Esophagus muscularis mucosa (tissue), 4 donors: ENCODE measurements at places on chromosomes 7 and 10. TPM values are rescaled to one million over a fixed set of nuclear protein-coding genes. Genes with fewer than 3 reads are reported as not detected.

The THSD7A gene
- 2.8 TPM for total RNA-seq

- DNase-seq: no peak
Observed at GRCh38 chr10:113552014-113552413, 839 bp upstream of the HABP2 start.

- no peak for DNase-seq
Observed at GRCh38 chr10:132551808-132552130, 14.2 kb downstream of the INPP5A start.

DNA sequence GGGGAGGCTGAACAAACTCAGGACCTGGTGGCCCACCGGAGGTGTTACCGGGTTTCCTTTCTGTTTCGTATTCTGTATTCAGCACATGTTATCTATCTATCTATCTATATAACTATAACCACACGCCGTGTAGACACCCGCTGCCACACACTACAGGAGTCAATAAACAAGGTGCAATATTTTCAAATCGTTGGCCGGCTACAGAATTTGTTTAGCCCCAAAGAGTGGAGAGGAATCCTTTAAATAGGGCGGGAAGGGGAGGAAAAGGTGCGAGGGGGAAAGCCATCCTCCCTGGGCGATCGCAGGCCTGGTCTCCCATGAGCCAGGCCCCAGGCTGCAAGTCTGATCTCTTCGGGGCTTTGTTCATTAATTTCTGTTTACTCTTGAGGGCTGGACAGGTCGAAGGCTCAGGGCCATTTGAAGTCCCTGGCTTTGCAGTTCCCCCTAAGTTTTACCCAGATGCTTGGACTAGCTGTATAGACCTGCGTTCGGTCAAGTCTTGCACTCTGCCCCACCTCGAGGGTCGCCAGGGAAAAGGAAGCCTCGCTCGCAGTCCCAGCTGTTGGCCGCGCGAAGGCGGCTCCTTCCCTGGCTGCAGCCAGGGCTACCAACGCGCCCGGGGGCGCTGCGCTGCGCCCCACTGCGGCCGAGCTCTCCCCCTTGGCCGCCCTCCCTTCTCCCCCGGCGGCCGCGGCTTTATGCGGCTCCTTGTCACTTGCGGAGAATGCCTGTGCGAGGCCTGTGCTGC is 3.8 kb downstream of the NKX2-3 start:
- DNase-seq: no peak

- DNase-seq: no peak
Observed at GRCh38 chr10:13816195-13816925, 229.6 kb downstream of the PRPF18 start.

DNA sequence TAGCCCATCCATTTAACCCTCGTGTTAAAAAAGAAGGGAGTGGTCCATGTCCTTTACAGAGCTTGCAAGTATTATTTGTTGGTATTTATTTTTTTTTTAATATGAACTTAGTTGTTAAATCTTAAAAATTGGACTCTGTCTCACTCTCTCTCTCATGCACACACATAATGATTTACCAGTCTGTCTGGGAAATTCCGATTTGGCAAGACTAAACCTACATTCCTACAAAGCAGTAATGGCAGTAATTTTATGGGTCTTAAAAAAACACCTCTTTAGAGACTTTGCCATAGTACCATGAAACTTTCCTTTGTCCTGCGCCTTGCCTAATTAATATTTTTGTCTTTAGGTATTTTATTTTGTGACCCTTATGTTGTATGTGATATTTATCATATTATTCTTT is 239.5 kb upstream of the PPP1R3A start:
- no peak for DNase-seq

DNA sequence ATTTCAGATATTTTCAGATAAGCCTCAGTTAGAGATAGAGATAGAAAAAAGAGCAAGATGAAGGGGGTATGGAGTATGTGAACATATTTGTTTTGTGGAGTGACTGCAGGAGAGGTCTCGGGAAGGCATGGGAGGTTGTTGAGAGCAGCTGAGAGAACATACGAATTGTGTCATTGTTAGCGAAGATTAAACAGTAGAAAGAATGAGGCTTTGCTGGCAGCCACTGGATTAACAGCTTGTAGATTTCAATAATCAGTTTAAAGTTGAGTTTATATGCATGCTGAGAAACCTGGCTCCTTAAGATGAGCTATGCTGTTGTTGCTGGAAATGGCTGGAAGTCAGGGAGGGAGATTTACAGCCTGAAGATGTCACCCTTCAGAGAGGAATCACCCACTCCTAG is 100.9 kb upstream of the SORCS3 start:
- no peak for DNase-seq

GRCh38 chr10:125203186-125203800 is 42.9 kb upstream of the CTBP2 start:
- no peak for DNase-seq

GRCh38 chr7:11436316-11436715 is 395.7 kb downstream of the THSD7A start:
- DNase-seq: no peak
